ENCODE measurements at places on chromosomes 5 and 9.

- no peak for DNase-seq
These were observed 21.1 kb upstream of the CDKN2AIPNL start for GRCh38 chr5:134432677-134433359.

- DNase-seq: no peak
These were observed 216.2 kb upstream of the ACTBL2 start for GRCh38 chr5:57698802-57699201.

GRCh38 chr5:180639741-180640610 is 9.4 kb downstream of the FLT4 start:
- no peak for DNase-seq

GRCh38 chr9:78064075-78064474 is 32.5 kb upstream of the GNAQ start:
- no peak for DNase-seq

- DNase-seq: peak; percentile 77
These were observed 4.7 kb upstream of the TEX53 start for GRCh38 chr9:114662081-114662989.

DNA sequence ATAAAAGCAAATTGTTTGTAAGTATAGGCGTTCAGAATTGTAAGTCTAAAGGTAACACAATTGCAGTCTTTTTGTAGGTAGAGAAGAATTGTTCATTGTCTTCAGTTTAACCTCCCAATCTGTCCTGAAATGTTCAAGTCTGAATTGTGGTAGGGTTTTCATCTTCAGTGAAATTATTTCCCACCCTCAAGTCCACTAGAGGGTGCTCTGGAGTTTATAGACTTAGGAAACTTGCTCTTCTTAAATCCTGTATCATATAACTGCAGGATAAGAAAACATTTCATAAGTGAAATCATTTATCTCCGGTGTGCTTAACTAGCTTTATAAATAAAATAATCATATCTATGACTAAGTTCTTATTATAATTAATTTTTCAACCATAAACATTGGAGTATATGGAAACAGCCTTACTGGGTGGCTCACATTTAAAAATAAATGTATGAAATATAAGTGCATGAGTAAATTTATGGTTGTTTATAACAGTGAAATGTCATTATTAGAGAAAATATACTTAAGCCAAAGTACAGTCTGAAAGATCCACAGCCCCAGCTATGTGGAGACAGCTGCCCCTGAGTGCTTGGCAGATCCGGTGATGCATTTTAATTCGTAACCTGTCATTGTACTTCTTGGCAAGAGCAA is 182.4 kb upstream of the OTULINL start:
- DNase-seq: peak; percentile 35

- no peak for DNase-seq
These were observed 218.0 kb upstream of the PCSK5 start for GRCh38 chr9:75672478-75672877.

- DNase-seq: no peak
These were observed 42.5 kb downstream of the ITGA2 start for GRCh38 chr5:53031695-53032096.

DNA sequence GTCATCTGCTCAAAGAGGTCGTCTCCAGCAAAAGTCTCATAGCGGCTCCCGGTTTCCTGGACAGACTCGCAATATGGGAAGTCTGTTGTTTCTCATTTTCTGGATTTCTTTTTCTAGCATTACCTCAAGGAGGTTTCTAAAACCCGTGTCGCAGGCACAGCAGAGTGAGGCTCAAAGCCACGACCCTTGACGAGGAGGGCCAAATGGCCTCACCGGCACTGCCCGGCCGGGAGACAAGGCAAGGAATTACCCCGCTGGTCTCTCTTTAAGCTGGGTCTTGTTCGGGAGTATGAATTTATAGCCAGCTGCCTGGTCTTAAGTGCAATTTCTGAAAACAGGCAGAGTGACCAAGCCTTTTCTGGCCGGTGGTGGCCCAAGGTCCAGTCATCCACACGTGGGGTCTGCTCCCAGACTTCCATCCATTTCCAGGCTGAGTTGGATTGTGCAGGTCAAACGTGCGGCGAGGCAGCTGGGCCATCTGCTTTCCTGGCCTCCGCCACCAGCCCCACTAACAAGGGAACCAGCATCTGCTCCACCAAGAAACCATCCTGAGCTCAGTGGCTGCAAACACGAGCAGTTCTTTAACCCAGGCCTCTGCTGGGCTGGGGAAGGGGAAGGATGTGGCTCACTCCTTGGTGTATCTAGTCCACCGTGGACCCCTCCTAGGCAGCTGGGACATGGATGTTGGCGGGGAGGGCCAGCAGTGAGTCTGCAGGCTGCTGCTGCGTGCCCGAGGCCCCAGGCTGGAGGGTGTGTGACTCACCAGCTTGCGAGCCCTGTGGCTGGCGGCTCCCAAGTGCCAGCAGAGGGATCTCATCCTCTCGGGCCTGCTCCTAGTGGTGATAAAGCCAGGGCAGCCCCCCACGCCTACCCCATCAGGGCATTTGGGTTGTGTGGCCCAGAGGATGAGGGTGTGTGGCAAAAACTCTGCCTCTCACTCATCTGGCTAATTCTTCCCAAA is 55.6 kb upstream of the COL5A1 start:
- DNase-seq: no peak

DNA sequence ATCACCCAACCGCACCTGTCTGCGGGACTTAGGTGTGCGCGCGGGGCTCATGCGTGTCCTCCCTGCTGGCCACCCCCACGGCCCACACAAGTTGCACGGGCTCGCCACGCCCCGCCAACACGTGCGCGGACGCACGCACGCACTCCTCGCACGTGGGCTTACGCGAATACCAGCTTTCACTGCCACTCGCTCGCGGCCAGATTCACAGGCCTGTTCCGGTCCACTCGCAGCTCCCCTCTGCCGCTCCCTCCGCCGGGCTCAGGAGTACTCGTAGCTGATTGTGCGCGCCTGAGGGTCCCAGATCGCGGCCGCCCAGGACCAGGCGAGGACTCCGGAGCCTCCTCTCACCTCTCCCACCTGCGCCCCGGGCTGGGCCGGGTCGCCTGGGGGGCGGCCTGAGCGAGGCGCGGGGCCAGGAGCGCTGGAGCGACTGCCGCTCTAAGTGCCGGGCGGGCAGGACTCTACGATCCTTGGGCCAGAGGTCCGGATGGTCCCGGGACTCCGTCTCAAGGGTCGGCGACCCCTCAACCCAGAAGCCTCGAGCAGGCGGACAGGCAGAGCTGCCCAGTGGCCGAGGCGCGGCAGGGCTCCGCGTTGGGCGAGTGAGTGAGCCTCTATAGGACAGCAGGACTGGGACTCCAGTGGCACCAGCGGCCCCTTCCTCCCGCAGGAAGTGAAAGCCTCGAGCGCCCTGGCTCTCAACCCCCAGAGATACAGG is 3.4 kb downstream of the PCDHGC5 start:
- DNase-seq: no peak

GRCh38 chr5:154163327-154164248 is 26.9 kb upstream of the GALNT10 start:
- DNase-seq: no peak

- no peak for DNase-seq
These were observed 262.4 kb upstream of the KIF2A start for GRCh38 chr5:62043289-62044280.

DNA sequence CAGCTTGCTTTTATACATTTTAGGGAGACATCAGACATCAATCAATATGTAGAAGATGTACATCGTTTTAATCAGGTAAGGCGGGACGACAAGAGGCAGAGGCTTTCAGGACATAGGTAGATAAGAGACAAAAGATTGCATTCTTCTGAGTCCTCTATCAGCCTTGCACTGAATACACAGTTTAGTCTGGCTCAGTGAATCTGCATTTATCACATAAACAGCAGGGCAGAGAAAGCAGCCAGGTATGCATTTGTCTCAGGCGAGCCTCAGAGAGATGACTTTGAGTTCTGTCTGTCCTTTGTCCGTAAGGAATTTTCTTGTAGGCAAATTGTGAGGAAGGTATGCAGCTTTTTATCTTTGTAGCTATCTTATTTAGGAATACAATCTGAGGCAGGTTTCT is 202.8 kb upstream of the TAS2R1 start:
- DNase-seq: no peak

GRCh38 chr5:100647461-100648230 is 112.5 kb downstream of the FAM174A start:
- DNase-seq: peak; percentile 16

- peak; percentile 70 for DNase-seq
These were observed 93.2 kb downstream of the ZFAND5 start for GRCh38 chr9:72271613-72272478.

DNA sequence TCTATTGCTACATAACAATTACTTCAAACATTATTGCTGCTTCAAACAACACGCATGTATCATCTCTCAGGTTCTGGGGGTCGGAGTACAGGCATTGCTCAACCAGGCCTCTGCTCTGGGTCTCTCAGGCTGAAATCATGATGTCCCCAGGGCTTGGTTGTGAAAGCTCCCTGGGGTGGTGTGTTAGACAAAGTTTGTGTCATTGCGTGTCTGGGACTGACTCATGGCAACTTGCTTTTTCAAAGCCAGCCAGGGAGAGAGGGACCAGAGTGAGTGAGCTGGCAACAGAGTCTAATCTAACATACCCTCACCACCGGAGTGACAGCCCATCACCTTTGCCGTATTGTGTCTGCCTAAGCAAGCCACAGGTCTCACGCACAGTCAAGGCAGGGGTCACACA is 259.2 kb upstream of the NFIL3 start:
- no peak for DNase-seq

GRCh38 chr9:137497921-137498719 is 39.0 kb upstream of the NSMF start:
- DNase-seq: no peak
